ENCODE measurements at places on chromosomes 7 and 10.

- no peak for DNase-seq
- peak overlapping the region; percentile 9 for H3K4me3 ChIP-seq
- H3K27me3 ChIP-seq, result no peaks in the 10 kb centered on the region
- H3K36me3 ChIP-seq, result peaks cover 29% of the 10 kb centered on the region
- no peak overlapping the region for H3K27ac ChIP-seq
These were observed 67.8 kb downstream of the PTEN start for GRCh38 chr10:87930934-87931835.

GRCh38 chr7:158175779-158176178, 411.8 kb downstream of the PTPRN2 start:
- H3K4me3 ChIP-seq, result no peak overlapping the region

DNA sequence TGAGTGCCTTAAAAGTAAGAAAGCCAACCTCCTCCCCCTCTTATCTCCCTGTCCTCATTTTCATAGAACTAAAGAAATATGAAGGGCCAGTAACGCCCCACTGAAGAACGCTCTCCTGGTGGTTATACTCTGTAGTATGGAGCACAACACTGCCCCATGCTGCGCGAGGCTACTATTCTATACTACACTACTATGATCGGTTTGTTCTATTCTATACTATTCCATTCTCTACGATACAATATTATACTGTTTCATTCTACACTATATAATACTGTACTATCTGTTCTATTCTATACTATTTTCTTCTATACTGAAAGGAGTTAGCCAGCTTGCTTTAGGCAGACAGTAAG, 34.8 kb downstream of the DIP2C start:
- H3K27ac ChIP-seq, result no peak overlapping the region
- no peak for DNase-seq
- no peaks in the 10 kb centered on the region for H3K4me1 ChIP-seq
- H3K27me3 ChIP-seq, result no peaks in the 10 kb centered on the region
- H3K4me3 ChIP-seq, result no peak overlapping the region

DNA sequence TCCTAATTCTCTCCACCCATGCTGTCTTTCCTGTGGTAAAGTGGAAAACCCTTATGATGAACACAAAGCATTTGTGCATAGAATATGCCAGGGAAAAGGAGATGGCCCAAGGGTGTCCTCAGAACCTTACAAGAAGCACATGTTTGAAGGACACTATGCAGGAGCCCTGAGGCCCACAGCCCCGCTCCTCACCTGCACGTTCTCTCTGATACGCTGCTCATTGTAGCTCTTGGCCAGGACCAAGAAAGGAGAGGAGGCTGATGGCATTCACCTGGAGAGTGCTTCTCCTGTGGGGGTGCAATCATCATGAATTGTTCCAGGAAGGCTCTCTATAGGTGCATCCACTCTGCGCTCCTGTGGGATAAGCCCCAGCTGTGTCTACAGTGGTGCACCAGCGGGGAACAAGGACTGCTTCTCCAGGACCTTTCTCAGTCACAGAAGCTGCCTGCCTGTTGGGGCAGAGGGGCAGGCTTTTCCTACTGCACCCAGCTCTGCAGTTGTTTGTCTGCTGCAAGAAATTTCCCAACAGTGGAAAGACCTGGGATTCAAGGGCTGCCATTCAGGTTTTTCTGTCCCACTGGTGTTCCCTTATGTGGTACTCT, 19.9 kb downstream of the AKR1C2 start:
- no peaks in the 10 kb centered on the region for H3K4me1 ChIP-seq
- no peaks in the 10 kb centered on the region for H3K27me3 ChIP-seq
- DNase-seq, result no peak

GRCh38 chr10:106296750-106297392, 867.6 kb downstream of the SORCS1 start:
- H3K27me3 ChIP-seq, result no peaks in the 10 kb centered on the region
- H3K4me3 ChIP-seq, result no peak overlapping the region
- no peaks in the 10 kb centered on the region for H3K36me3 ChIP-seq
- no peaks in the 10 kb centered on the region for H3K4me1 ChIP-seq
- no peak for DNase-seq
